Neural crest cell (in vitro differentiated cells): ENCODE measurements at places on chromosomes 5 and 9.
A peak's percentile ranks its signal among the peaks of the same experiment; 100 is the strongest.

DNA sequence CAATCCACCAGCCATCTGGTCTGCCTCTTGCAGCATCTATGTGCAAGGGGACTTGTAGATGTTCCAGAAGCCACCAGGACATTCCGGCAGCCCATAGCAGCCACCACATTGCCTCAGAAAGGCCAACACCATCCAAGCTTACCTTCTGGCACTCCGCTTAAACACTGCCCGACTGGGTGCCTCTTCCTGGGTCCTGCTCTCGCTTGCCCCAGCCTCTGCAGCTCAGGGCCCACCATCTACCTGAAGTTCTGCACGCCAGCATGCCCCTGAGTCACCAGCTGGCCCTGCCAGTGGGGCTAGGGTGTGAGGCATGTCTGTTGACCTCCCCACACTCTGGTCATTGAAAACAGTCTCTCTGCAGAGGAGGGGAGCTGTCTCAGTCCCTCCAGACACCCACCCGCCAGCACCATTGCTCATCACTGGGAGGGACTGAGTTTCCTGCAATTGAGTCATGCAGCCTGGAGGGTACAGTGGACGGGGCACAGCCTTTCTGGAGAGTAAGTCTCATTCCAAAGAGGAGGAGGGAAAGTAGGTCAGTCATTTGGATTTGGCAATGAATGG is 16.9 kb upstream of the COL5A1 start:
- H3K36me3 ChIP-seq, result no peaks in the 10 kb centered on the region
- H3K27ac ChIP-seq, result no peak overlapping the region
- H3K4me3 ChIP-seq, result no peak overlapping the region
- peaks cover 32% of the 10 kb centered on the region for H3K4me1 ChIP-seq

GRCh38 chr9:69743930-69744329 is 15.9 kb downstream of the PTAR1 start:
- H3K36me3 ChIP-seq, result peaks cover 10% of the 10 kb centered on the region
- no peak overlapping the region for H3K27ac ChIP-seq
- H3K27me3 ChIP-seq, result no peaks in the 10 kb centered on the region
- no peak overlapping the region for H3K4me3 ChIP-seq
- no peak for DNase-seq

DNA sequence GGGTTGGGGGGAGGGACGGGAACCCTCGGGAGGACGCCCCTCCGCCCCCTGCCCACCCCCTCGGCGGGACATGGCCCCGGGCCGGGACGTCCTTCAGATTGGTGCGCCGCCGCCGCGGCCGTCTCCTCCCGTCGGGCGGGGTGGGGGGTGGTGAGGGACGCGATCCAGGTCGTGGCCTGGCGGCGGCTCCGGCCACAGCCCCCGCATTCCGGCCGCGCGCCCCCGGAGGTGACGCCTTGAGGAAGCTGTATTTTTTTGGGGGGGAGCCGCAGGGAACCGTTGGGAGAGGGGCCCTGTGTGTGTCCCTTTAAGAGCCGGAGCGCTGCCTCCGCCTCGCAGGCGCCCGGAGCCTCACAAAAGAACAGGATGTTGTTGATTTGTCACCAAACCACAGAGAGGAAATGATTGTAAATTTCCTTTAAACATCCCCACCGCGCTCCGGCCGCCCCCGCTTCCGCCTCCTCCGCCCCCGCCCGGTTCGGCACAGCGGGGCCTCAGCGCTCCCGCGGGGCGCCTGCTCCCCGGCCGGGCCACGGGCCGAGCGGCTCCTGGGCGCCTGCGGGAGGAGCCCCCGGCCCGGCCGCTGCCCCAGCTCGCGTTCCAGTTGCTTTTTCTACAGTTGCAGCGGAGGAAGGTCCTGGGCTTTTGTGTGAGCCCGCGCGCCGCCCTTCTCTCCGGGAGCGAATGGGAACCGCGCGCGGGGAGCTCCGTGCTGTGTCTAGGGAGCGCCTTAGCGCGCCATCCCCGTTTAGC is 32.1 kb upstream of the SPRY4 start:
- peak overlapping the region; percentile 90 for H3K4me3 ChIP-seq
- peak overlapping the region; percentile 99 for H3K27ac ChIP-seq
- peaks cover 63% of the 10 kb centered on the region for H3K4me1 ChIP-seq
- DNase-seq, result peak; percentile 68
- H3K27me3 ChIP-seq, result no peaks in the 10 kb centered on the region

DNA sequence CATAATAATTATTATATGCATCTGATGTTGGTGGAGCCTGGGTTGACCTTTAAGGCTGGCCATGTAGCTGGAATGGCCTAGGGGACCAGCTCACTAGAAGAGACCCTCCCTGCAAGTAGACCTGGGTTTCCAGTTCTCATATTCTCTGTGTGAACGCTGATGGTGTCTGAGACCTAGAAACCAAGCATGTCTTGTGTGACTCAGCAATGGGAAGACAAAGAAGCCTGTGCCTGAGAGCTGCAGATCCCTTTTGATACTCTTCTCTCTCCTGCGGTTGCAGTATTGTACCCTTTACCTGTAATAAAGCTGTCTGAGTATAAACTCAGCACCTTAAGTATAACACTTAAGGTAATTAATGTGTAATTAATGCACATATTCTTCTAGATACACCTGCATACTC is 22.2 kb downstream of the C9orf152 start:
- H3K4me1 ChIP-seq, result peaks cover 4% of the 10 kb centered on the region
- H3K27ac ChIP-seq, result no peak overlapping the region
- H3K27me3 ChIP-seq, result no peaks in the 10 kb centered on the region
- H3K36me3 ChIP-seq, result no peaks in the 10 kb centered on the region
- DNase-seq, result no peak

DNA sequence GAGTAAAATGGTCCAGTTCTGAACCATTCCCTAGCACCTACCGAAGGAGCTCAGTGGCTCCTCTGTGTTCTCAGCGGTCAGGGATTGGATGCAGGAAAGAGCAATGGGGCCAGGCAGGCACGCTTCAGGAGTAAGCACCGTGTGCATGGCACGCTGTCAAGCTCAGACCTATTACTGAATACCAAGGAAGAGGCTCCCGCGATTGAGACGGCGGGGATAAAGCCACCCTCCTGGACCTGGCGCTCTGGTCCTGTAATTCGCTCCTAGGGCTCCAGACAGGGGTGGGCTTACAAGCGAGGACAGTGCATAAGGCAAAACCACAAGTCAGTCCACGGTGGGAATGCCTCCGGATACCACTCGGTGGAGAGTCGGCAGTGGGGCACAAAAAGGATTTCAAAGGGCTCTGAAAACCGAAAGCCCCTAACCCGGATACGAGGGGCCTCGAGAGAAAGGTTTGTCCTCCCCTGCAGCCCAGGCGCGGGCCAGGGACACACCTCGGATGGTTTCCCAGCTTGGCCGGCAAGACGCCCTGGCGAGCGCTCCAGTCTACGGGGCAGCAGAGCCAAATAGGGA is 988 bp downstream of the OXCT1 start:
- DNase-seq, result peak; percentile 3
- H3K36me3 ChIP-seq, result no peaks in the 10 kb centered on the region
- peak overlapping the region; percentile 82 for H3K27ac ChIP-seq

DNA sequence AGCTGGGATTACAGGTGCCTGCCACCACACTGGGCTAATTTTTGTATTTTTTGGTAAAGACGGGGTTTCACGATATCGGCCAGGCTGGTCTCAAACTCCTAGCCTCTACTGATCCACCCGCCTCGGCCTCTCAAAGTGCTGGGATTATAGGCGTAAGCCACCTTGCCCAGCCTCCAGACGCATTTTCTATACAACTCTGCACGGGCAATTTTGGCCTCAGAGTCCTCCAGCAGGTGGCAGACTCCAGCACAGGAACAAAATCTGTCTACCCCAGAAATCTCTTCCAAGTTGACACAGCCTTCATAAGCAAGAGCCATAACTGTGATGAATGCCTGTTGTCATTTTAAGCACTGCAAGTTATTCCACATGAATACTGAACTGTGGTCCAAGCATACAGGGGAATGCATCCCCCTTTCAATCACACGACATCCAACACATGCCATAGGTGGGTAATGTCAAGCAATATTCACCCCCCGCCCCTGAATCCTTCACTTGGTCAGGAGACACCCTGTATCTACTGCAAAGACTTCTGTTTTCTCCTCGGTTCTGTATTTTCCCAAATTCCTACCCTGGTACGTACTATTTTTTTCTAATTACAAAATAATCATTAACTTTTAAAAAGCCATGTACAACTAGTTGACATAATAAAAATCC is 50.8 kb downstream of the ALDH7A1 start:
- peak; percentile 26 for DNase-seq
- H3K27ac ChIP-seq, result no peak overlapping the region
- H3K27me3 ChIP-seq, result no peaks in the 10 kb centered on the region
- H3K36me3 ChIP-seq, result peaks cover 6% of the 10 kb centered on the region
- H3K4me3 ChIP-seq, result no peak overlapping the region
